ENCODE measurements at places on chromosomes 13 and 19. TPM values are rescaled to one million over a fixed set of nuclear protein-coding genes. Genes with fewer than 3 reads are reported as not detected.

The F10 gene
- 10.6 TPM for total RNA-seq

The SPRED3 gene
- total RNA-seq = 1.5 TPM

The FAM174C gene
- total RNA-seq = 15.2 TPM

The CARD8 gene
- total RNA-seq = 25.0 TPM

The LHFPL6 gene
- 90.5 TPM for total RNA-seq

The CEACAM6 gene
- total RNA-seq = not detected

The TUBA3C gene
- total RNA-seq = not detected

The MIA gene
- total RNA-seq = not detected

The ATP1A3 gene
- not detected for total RNA-seq

The CEBPA gene
- 0.97 TPM for total RNA-seq

The ZNF112 gene
- total RNA-seq = 9.1 TPM

The TLE6 gene
- total RNA-seq = 2.3 TPM

The TEX29 gene
- total RNA-seq = not detected

The CGB1 gene
- not detected for total RNA-seq

The MYPOP gene
- 1.6 TPM for total RNA-seq

The ZNF225 gene
- 5.6 TPM for total RNA-seq

The PRODH2 gene
- not detected for total RNA-seq

The LILRA1 gene
- total RNA-seq = not detected

The VN1R4 gene
- total RNA-seq = not detected

The UTP14C gene
- 16.6 TPM for total RNA-seq

The IQCN gene
- 4.1 TPM for total RNA-seq

The SIX5 gene
- 17.2 TPM for total RNA-seq

The COL4A1 gene
- 51.3 TPM for total RNA-seq

The KLK15 gene
- total RNA-seq = not detected

The POSTN gene
- total RNA-seq = 26.4 TPM

The TRIP10 gene
- 41.7 TPM for total RNA-seq

The ICAM4 gene
- total RNA-seq = 0.24 TPM

The C13orf46 gene
- 1.3 TPM for total RNA-seq

The PDE4A gene
- 8.6 TPM for total RNA-seq

The ZNF726 gene
- 1.2 TPM for total RNA-seq

The IGLON5 gene
- total RNA-seq = not detected

The KIR2DL3 gene
- total RNA-seq = not detected

The NAPSA gene
- total RNA-seq = not detected

The MLLT1 gene
- total RNA-seq = 21.6 TPM

The AP3D1 gene
- total RNA-seq = 181 TPM

The KLHL1 gene
- total RNA-seq = not detected
